ENCODE measurements at places on chromosomes 7 and 10. TPM values are rescaled to one million over a fixed set of nuclear protein-coding genes. Genes with fewer than 3 reads are reported as not detected.

DNA sequence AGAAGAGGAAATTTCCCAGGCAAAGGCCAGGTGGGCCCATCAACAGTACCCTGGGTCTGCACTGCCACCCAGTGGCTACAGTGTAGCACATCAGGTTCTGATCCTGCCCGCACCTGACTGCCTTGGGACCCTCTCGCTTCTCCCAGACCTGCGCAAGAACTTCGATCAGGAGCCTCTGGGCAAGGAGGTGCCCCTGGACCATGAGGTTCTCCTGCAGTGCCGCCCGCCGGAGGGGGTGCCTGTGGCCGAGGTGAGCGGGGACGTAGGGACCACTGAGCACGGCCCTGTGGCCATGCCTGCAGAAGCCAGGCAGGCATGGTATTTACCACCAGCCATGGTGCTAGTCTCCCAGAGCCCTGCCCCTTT lies 33.9 kb upstream of the SLC29A3 start:
- H3K4me3 ChIP-seq, result no peak overlapping the region
- no peaks in the 10 kb centered on the region for H3K36me3 ChIP-seq
- DNase-seq, result peak; percentile 48
- H3K27ac ChIP-seq, result no peak overlapping the region
- no peaks in the 10 kb centered on the region for H3K27me3 ChIP-seq

- H3K4me3 ChIP-seq, result no peak overlapping the region
- no peaks in the 10 kb centered on the region for H3K36me3 ChIP-seq
- H3K27me3 ChIP-seq, result peaks cover 6% of the 10 kb centered on the region
- H3K4me1 ChIP-seq, result no peaks in the 10 kb centered on the region
- no peak for DNase-seq
These were observed 12.9 kb downstream of the SGCE start for GRCh38 chr7:94642838-94643653.

- H3K36me3 ChIP-seq, result no peaks in the 10 kb centered on the region
- H3K27ac ChIP-seq, result no peak overlapping the region
- H3K4me1 ChIP-seq, result no peaks in the 10 kb centered on the region
- no peak overlapping the region for H3K4me3 ChIP-seq
These were observed 172.4 kb upstream of the MKI67 start for GRCh38 chr10:128298587-128298986.

GRCh38 chr10:71288461-71288860 lies 30.6 kb upstream of the SLC29A3 start:
- H3K4me3 ChIP-seq, result no peak overlapping the region
- peaks cover 4% of the 10 kb centered on the region for H3K27me3 ChIP-seq
- H3K4me1 ChIP-seq, result no peaks in the 10 kb centered on the region

DNA sequence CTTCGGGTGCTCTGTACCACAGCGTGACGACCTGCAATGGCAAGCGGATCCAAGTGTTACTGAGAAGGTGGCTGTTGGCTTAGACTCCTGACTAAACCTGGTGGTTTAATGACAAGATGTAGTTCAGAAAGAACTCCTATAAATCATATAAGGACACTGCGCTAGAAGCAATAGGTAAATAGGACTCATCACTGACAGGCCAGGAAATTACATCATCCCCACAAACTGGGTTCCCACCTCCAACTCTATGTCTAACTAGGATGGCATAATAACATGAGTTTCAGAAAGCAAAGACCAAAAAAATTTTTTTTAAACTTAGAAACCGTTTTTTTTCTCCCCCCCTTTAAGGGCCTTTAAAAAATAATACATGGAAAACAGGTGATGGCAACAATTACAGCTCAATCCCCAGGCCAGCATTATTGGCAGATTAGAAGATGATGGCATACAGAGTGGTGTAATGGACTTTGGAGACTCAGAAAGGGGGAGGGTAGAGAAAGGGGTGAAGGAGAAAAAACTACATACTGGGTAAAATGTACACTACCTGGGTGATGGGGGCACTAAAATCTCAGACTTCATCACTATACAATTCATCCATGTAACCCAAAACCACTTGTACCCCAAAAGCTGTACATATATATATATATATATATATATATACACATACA lies 81.4 kb upstream of the FAM133B start:
- H3K4me1 ChIP-seq, result no peaks in the 10 kb centered on the region
- H3K4me3 ChIP-seq, result no peak overlapping the region
- no peaks in the 10 kb centered on the region for H3K36me3 ChIP-seq
- H3K27ac ChIP-seq, result no peak overlapping the region
- no peak for DNase-seq

DNA sequence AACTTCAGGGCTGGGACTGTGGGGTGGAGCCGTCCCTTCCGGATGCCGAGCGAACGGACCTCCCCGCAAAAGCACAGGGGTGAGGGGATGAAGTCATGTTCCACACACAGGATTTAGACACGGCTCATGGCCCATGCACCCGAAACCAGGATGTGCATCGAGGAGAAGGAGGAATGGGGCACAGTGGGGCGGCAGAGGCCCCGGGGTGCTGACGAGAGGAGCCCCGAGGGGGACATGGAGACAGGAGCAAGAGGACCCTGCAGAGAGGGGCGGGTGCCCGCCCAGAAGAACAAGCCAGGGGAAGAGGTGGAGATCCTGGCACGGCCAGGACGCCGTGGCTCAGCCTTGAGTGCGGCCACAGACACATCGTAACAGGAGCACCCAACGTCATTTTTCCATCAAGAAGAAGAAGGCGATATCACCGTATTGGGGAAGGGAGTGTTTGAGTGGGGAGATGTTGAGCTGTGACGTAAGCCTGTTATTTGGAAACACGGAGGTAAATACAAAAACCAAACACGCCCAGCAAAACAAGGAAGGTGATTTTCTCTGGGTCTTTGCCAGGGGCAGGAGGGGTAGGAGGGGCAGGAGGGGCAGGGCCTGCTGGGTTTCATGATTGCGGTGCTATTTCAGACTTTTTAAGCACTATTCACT lies 25.3 kb upstream of the FOXL3 start:
- H3K4me1 ChIP-seq, result no peaks in the 10 kb centered on the region
- no peak overlapping the region for H3K27ac ChIP-seq
- no peak overlapping the region for H3K4me3 ChIP-seq
- no peaks in the 10 kb centered on the region for H3K27me3 ChIP-seq

DNA sequence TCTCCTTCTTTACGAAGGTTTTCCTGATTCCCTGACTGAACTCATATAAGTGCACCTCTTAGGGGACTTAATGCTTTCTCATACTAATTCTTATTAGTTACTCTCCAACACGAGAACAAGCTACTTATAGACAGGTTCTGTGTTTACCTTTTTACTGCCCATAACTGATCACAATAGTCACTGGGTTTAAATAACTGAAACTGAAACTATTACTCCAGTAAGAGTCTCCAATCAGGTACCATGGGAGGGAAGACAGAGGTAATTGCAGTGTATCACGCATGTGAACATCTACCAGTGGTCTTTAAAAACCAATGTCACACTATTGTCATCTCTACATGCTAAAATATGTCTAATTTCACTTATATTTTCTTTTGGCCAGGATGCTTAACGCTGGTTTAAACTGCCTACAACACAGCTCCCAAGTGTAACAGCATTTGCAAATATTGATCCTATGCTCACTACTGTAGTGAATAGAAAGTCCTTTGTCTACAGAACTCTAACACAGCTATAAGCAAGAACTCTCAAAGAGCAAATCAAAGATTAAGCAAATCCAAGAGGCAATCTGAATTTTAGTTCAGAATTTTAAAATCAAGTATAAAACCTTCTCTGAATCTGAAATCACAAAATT lies 3.6 kb downstream of the GDI2 start:
- no peaks in the 10 kb centered on the region for H3K27me3 ChIP-seq
- H3K4me1 ChIP-seq, result peaks cover 53% of the 10 kb centered on the region
- H3K4me3 ChIP-seq, result peak overlapping the region; percentile 95
- peaks cover 3% of the 10 kb centered on the region for H3K36me3 ChIP-seq
- H3K27ac ChIP-seq, result no peak overlapping the region

- no peaks in the 10 kb centered on the region for H3K27me3 ChIP-seq
- DNase-seq, result no peak
- no peaks in the 10 kb centered on the region for H3K4me1 ChIP-seq
- no peaks in the 10 kb centered on the region for H3K36me3 ChIP-seq
- no peak overlapping the region for H3K4me3 ChIP-seq
- H3K27ac ChIP-seq, result no peak overlapping the region
These were observed 380.3 kb upstream of the SEMA3C start for GRCh38 chr7:81298951-81299666.

- DNase-seq, result no peak
- H3K27me3 ChIP-seq, result no peaks in the 10 kb centered on the region
- no peak overlapping the region for H3K27ac ChIP-seq
These were observed 48.1 kb downstream of the CD36 start for GRCh38 chr7:80686576-80686975.

DNA sequence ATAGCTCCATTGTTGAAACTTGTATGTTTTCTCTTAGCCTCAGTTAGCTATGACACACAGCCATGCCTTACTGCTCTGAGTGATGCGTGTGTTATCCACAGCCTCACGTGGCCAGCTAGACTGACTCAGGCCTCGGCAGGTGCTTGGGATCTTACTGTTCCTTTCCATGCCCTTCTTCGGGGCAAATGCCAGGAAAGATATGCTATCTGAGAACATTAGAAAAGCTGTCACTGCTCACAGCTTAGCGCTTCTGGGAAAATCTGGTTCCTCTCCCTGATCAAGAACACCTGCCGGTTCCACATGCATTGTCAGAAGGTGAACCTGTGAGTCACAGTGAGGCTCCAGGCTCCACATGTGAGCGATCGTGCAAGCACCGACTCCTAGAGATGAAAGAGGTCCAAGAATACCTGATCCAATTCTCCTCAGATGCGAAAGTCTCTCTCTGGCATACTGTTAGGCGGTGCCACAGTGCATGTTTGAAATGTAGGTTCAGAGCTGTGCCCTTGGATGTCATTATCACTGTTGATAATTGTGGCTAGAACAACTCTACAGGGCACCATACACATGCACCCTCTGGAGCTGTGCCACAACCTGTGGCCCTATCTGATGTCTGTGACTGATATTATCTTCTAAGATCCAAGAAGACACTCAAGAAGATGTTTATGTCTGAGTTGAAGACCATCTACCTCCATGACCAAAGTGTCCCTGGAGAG lies 247.8 kb upstream of the IGFBP3 start:
- no peaks in the 10 kb centered on the region for H3K4me1 ChIP-seq
- no peak overlapping the region for H3K4me3 ChIP-seq
- no peaks in the 10 kb centered on the region for H3K27me3 ChIP-seq
- no peaks in the 10 kb centered on the region for H3K36me3 ChIP-seq
- H3K27ac ChIP-seq, result no peak overlapping the region

GRCh38 chr7:29344334-29344978 lies 149.9 kb downstream of the CHN2 start:
- H3K36me3 ChIP-seq, result no peaks in the 10 kb centered on the region
- H3K27me3 ChIP-seq, result no peaks in the 10 kb centered on the region
- H3K4me1 ChIP-seq, result no peaks in the 10 kb centered on the region
- H3K4me3 ChIP-seq, result no peak overlapping the region
- no peak overlapping the region for H3K27ac ChIP-seq

- no peak overlapping the region for H3K4me3 ChIP-seq
- no peak for DNase-seq
- H3K27me3 ChIP-seq, result no peaks in the 10 kb centered on the region
- H3K36me3 ChIP-seq, result no peaks in the 10 kb centered on the region
- H3K27ac ChIP-seq, result no peak overlapping the region
These were observed 6.6 kb upstream of the STX1A start for GRCh38 chr7:73726083-73726466.

- H3K27me3 ChIP-seq, result no peaks in the 10 kb centered on the region
- no peak for DNase-seq
- H3K27ac ChIP-seq, result no peak overlapping the region
These were observed 188.1 kb upstream of the STEAP1 start for GRCh38 chr7:89966067-89966664.

- H3K4me1 ChIP-seq, result no peaks in the 10 kb centered on the region
- no peak overlapping the region for H3K4me3 ChIP-seq
These were observed 8.5 kb upstream of the JAKMIP3 start for GRCh38 chr10:132057191-132057681.

- no peak overlapping the region for H3K4me3 ChIP-seq
- peak; percentile 30 for DNase-seq
These were observed 50.1 kb downstream of the PDGFA start for GRCh38 chr7:469563-469961.

GRCh38 chr7:137978464-137979237 lies 23.2 kb downstream of the CREB3L2 start:
- no peaks in the 10 kb centered on the region for H3K27me3 ChIP-seq
- peak overlapping the region; percentile 61 for H3K27ac ChIP-seq
- H3K36me3 ChIP-seq, result no peaks in the 10 kb centered on the region
- peak; percentile 76 for DNase-seq

- H3K27me3 ChIP-seq, result no peaks in the 10 kb centered on the region
- peak; percentile 67 for DNase-seq
- H3K36me3 ChIP-seq, result no peaks in the 10 kb centered on the region
- H3K4me1 ChIP-seq, result no peaks in the 10 kb centered on the region
- H3K27ac ChIP-seq, result peak overlapping the region; percentile 18
These were observed 75.7 kb downstream of the LYZL2 start for GRCh38 chr10:30553626-30554439.

DNA sequence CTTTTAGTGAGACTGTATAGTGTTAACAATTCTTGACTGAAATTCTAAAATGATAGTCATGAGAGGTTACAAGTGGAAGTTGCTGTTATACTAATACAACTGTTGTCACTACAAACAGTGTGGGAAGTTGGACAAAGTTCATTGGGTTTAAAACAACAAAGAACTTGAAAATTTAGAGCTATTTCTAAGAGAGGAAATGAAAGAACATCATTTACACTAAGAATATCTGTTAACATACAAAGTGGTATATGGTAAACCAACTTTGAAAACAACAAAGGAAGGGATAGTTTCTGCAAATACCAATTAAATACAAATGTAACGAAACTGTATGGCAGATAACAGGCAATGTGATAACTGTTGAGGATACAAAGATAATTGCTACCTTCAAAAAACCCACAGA lies 11.6 kb downstream of the MTPN start:
- no peak overlapping the region for H3K27ac ChIP-seq
- DNase-seq, result no peak

GRCh38 chr7:34772296-34772938 lies 114.4 kb downstream of the NPSR1 start:
- no peak overlapping the region for H3K4me3 ChIP-seq
- no peaks in the 10 kb centered on the region for H3K4me1 ChIP-seq
- no peak for DNase-seq
- H3K36me3 ChIP-seq, result no peaks in the 10 kb centered on the region

- no peaks in the 10 kb centered on the region for H3K27me3 ChIP-seq
- no peak overlapping the region for H3K4me3 ChIP-seq
- H3K4me1 ChIP-seq, result no peaks in the 10 kb centered on the region
These were observed 26.2 kb downstream of the TBATA start for GRCh38 chr10:70758757-70759514.

GRCh38 chr10:1524540-1524939 lies 212.8 kb downstream of the ADARB2 start:
- no peaks in the 10 kb centered on the region for H3K36me3 ChIP-seq
- H3K4me3 ChIP-seq, result no peak overlapping the region
- no peaks in the 10 kb centered on the region for H3K27me3 ChIP-seq
- no peaks in the 10 kb centered on the region for H3K4me1 ChIP-seq

The SORBS1 gene
- 306 TPM for total RNA-seq

The PSTK gene
- total RNA-seq, result 3.3 TPM

Data from psoas muscle (tissue), 8 donors.